ENCODE measurements at places on chromosomes 7 and 10. TPM values are rescaled to one million over a fixed set of nuclear protein-coding genes. Genes with fewer than 3 reads are reported as not detected.

SPRN gene
- 2.1 TPM for total RNA-seq

MUC12 gene
- total RNA-seq: 2.9 TPM

PPP1R17 gene
- not detected for total RNA-seq

EBLN1 gene
- total RNA-seq: not detected

SLC39A12 gene
- not detected for total RNA-seq

TMEM270 gene
- total RNA-seq: not detected

RPEL1 gene
- total RNA-seq: not detected

SPAG6 gene
- 1.2 TPM for total RNA-seq

DNA sequence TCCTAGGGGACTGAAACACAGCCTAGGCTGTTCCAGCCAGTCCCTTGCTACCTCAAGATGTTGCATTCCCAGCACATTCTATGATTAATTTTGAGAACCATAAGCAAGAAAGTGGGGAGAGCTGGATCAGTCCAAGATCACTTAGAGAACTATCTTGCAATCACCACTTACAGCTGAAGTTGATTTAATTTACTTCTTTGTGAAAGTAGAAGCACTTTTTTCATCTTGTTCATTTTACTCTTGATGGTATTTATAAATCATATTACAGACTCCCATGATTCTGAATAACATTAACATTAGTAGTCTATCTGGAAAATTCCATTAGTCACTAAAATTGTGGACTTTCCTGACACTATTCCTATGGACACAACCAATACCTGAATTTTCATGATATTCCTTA lies 118.5 kb downstream of the ETV1 start:
- DNase-seq: no peak

GRCh38 chr7:47301657-47302295 lies 280.1 kb downstream of the TNS3 start:
- DNase-seq: no peak

GRCh38 chr10:59595593-59595992 lies 114.1 kb downstream of the SLC16A9 start:
- no peak for DNase-seq

- DNase-seq: no peak
These were observed 4.5 kb upstream of the TRAPPC14 start for GRCh38 chr7:100163006-100163531.

DNA sequence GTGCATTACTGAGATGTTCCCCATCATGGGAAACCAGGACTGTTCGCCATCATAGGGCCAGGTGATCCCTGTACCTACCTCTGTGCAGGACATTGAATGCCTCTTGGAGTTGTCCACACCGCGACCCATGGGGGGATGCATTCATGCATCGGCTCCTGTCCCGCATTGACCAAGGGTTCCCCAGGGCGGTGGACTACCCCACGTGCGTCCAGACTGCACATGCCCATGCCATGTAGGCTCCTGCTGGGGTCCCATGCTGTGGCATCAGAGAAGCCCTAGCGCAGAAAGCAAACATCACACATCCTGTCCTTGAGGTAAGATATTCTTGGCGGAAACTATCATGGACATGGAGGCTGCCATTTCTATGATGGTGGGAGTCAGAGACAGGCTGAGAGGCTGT lies 121.6 kb upstream of the UNC5B start:
- DNase-seq: no peak

DNA sequence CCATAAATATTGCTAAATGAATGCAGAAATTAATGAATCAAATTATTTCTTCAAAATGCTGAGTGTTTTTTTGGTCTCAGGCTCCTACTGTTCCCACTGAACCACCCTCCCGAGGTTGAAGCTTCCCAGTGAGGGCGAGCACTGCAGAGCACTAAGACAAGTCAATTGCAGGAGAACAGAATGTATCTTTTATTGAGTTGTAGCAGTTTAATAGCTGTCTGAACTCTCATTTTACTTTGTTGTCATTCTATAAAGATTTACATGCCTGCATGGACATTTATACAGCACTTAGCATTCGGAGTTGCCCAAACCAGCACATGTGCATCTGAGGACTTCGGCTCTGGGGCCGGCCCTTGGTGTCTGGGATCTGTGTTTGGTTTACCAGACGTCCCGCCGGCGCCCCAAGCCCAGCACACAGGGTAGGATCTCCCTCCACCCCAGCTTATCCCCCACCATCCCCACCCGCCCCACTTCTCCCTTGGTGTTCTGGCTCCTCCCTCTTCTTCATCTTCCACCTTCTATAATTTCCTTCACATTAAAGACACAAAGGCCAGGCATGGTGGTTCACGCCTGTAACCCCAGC lies 211.0 kb upstream of the SH2B2 start:
- no peak for DNase-seq

GRCh38 chr7:43754596-43754995 lies 3.9 kb upstream of the BLVRA start:
- DNase-seq: no peak

DNA sequence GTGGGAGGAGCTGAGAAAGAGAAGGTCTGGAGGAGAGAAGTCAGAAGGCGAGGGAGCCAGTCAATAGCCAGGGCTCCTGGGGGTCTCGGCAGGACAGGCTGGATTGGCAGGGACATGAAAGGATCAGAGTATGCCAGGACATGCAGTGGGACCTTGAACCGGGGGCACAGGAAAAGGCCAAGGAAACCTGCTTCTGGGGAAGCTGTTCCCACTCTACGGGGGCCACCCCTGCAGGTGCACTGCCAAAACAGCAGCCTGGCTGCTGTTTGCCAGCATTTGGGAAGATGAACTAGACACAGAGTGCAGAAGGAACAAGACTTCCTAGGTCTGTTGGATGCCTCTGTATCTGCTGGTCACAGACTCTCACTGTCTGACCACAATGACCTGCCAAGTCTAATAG lies 194.9 kb upstream of the PRSS58 start:
- DNase-seq: no peak

DNA sequence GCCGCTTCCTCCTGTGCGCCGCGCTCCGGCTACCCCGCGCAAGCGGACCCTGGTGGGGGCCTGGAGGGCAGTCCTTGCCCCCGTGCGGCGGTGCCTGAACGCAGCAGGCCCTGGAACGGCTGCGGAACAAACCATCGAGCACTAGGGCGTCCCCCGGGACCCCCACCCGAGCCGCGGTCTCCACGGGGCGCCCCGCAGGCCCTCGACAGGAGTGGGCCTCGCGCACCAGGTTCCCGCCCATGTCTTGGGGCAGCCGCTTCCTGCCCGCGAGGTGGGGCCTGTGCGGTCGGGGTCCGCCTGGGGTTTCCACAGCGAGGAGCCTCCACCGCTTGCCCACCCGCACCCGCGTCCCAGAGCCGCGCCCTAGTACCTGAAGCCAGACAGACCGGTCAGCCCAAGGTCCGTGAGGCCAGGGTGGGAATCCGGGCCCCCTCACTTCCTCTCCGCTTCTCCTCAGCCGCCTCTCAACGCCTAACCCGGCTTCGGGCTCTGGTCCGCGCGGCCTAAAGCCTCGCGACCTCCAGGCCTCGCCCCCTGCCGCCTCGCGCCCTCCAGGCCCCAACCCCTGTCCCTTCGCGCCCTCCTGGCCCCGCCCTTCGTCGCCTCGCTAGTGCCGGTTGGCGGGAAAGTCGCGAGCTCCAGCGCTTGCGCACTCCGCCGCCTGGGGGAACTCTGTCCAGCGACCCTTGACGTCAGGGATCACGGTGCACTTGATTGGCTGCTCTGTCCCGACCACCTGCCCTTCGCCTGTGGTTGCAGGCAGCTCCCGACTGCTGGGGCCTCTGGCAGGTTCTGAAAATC lies 7.0 kb upstream of the GBX1 start:
- DNase-seq: no peak

- DNase-seq: no peak
These were observed 19.5 kb upstream of the PCBD1 start for GRCh38 chr10:70907637-70908405.

DNA sequence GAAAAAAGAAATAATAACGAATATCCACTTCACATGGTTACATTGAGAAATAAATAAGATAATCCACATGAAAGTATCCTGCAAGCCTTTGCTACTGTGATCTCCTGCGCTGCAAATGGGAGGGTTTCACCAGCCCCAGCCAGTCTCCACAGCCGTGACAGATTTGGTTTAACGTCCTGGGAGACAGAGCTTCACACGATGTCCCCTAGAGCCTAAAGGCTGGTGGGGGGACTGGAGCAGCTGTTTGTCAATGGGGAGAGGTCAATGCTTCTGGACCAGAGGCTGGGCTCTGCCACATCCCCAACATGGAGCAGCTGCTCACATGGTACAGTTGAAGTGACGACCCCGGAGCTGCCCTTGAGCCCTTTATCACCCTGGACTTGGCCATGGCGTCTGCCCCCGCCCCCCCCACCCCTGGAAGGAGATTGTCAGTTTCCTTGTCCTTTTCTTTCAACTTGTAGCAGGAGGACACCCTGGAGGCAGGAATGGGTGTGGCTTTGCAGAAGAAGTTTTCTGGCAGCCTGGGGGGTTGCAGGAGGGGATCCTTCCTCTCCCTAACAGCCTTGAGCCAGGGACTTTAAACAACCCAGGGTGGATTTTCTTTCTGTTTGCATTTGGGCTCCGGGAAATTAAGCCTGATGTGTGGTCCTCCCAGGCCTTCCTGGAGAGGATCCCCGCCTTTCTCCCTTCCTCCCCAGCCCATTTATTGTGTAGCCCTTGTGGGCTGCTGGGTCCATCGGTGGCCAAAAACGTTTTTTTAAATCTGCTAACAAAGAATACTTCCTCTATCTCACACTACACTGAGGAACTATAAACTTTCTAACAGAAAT lies 37.0 kb upstream of the MXI1 start:
- no peak for DNase-seq

GRCh38 chr7:73963252-73963822 lies 64.6 kb upstream of the ELN start:
- no peak for DNase-seq

GRCh38 chr10:71216751-71217265 lies 4.4 kb downstream of the UNC5B start:
- DNase-seq: no peak

DNA sequence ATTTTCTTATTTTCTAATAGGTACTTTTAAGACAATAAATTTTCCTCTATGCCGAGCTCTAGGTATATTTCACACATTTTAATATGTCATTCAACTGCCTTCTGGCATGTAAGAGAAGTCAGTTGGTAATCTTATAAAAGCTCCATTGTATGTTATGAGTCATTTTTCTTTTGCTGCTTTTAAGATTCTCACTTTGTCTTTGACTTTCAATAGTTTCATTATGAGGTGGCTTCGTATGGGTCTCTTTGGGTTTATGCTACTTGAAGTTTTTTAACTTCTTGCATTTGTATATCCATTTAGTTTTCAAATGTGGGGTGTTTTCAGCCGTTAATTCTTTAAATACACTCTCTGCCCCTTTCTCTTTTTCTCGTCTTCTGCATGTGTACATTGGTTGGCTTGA lies 80.5 kb downstream of the ABCA13 start:
- no peak for DNase-seq

DNA sequence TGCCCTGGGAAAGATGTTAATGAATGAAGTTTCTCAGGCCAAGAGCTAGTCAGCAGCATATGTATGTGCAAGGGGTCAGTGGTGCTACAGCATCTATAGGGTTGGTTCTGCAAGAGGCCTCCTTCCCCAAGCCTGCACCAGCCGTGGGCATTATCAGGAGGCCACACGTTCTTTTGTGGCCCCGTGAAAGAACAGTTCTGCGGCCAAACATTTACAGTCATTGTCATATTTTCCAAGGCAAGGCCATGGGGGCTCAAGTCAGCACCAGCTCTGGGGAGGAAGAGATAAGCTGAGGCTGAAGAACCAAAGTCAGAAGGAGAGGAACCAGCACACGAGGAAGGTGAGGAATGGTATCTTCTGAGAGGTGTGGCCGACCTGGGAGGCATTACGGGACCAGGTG lies 54.4 kb upstream of the TMEM72 start:
- DNase-seq: no peak

- no peak for DNase-seq
These were observed 50.9 kb upstream of the SCIN start for GRCh38 chr7:12519682-12520009.

- no peak for DNase-seq
These were observed 256.3 kb downstream of the OTUD1 start for GRCh38 chr10:23694921-23695824.

- no peak for DNase-seq
These were observed 82.8 kb upstream of the PPP2R2D start for GRCh38 chr10:131817866-131818509.

- no peak for DNase-seq
These were observed 16.1 kb downstream of the ANKRD16 start for GRCh38 chr10:5873515-5873995.

GRCh38 chr7:40475681-40475982 lies 340.8 kb downstream of the SUGCT start:
- no peak for DNase-seq

All from kidney epithelial cell (primary cell).